Tibial artery (tissue), 4 donors: ENCODE measurements at places on chromosomes 2 and 18.

- no peak for DNase-seq
These were observed 75.9 kb upstream of the MAP4K3 start for GRCh38 chr2:39512941-39513340.

DNA sequence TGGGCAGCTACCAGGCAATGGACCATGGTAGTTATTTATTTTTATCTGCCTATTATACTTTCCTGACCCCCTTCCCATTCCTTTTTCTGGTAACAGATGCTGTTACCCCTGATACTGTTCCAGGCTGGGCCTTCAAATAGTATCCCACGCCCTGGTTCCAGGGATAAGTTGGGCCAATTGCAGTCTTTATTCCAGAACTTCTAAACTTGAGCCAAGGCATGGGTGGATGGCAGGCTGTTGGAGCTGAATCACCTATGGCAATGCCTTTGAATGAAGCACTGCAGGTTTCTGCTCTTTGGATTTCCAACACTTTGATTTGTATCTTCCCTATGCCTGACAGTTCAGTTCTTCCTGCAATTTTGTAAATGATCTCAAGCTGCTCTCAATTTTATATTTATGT is 99.2 kb upstream of the LHCGR start:
- DNase-seq: no peak

GRCh38 chr2:8693157-8693821 is 11.4 kb downstream of the ID2 start:
- no peak for DNase-seq

- DNase-seq: peak; percentile 27
These were observed 80.9 kb downstream of the NABP1 start for GRCh38 chr2:191758518-191759507.

- no peak for DNase-seq
These were observed 98.1 kb downstream of the SETBP1 start for GRCh38 chr18:44778788-44779187.

GRCh38 chr2:172792711-172793110 is 57.1 kb downstream of the RAPGEF4 start:
- DNase-seq: no peak

DNA sequence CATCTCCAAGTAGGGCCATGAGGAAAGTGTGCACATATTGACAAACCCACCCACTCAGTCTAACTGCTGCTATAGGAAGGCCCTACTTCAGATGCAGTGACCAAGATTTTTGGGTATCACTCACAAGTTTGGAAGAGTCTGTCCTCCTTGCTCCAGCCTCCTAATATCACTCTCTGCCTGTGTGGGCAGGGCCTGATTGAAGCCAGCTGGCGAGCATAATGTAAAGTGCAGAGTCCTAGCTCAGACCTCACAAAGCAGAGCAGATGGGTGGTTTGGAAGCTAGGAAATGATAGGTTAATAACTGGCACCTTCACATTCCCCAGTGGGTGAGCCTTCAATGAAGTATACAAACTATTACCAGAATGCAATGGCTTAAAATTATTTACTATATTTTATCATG is 11.2 kb upstream of the SULT1C3 start:
- DNase-seq: no peak

GRCh38 chr18:72544092-72544886 is at the start of gene CBLN2:
Gene CBLN2 (minus strand): TSS chr18:72544342. CDS start chr18:72542160, 2,182 bp downstream.
- no peak for DNase-seq

- DNase-seq: no peak
These were observed 276.6 kb downstream of the MREG start for GRCh38 chr2:215736653-215737290.

DNA sequence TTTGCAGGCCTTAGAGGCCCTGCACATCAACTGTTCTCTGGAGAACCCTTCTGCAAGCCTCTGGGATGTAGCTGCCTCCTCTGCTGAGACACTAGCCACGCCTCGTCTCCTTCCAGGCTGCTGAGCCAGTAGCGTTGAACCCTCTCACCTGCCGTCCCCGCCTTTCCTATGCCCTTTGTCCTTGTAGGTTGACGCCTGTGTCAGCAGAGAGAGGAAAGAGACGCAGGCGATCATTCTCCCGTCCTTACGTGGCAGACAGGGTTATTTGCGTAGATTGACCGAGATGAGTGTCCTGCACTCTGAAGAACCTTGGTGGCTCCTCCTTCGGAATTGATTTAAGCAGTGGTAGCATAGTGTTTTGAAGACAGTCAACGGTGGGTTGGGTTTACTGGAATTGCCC is 27.8 kb downstream of the ID2 start:
- no peak for DNase-seq

DNA sequence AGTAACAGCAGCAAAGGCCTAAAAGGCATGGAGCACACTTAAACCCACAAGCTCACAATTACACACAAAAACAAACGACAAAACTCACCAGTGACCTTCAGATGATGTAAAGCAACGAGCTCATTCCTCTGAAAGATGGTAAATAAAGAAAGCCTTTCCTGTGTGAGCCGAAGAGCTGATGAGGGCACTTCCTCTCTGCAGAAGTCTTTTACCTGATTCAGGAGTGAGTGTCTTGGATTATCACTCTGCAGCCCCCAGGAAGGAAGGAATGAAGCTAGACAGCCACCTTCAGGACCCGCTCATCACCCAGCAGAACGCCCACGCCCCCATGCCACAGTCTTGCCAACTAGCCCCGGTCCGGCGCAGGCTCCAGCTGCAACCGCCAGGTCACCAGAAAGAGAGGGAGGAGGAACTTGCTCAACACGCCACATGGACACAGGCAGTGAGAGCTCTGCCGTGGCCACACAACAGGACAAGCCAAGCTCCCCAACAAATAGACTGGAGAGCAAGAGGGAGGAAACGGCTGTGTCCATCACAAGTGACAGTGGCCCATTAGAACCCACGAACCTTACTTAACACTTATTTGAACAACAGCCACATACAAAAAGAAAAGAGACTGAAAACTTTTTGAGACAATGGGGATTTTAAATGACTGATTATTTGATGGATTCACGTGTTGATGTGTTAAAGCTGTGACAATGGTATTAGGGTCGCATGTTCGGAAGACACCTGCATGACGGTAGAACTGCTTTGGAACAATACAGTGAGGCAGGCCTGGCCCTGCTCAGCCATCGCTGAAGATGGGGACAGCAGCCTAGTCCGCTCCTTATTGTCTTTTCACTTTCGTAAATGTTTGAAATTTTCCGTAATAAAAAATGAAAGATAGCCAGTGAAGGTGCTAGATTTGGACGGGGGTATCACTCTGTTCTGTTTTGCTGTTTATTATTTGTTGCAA is 127.3 kb downstream of the HDAC4 start:
- DNase-seq: peak; percentile 13

DNA sequence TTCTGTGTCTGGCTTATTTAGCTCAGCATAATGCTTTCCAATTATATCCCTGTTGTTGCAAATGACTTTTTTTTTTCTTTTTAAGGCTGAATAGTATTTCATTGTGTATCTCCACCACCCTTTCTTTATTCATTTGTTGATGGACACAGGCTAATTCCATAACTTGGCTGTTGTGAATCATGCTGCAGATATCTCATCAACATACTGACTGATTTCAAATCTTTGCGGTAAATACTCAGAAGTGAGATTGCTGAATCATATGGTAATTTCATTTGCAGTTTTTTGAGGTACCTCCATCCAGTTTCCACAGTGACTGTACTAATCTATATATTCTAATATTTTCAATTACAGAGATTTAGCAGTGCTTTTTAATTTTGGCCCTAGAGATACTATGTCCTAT is 266.2 kb downstream of the TMX3 start:
- no peak for DNase-seq

DNA sequence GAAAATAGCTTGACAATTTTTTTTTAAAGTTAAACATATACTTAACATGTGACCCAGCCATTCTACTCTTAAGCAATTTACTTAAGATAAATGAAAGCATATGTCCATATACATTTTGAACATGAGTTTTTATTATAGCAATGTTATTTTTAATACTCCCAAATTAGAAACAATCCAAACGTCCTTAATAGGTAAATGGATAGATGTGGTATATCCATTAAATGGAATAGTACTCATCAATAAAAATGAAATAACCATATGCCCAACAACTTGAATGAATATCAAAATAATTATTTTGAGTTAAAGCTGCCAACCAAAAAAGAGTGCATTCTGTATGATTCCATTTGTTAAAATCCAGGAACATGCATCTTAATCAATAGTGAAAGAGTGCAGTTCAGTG is 29.1 kb downstream of the NCOA1 start:
- no peak for DNase-seq

DNA sequence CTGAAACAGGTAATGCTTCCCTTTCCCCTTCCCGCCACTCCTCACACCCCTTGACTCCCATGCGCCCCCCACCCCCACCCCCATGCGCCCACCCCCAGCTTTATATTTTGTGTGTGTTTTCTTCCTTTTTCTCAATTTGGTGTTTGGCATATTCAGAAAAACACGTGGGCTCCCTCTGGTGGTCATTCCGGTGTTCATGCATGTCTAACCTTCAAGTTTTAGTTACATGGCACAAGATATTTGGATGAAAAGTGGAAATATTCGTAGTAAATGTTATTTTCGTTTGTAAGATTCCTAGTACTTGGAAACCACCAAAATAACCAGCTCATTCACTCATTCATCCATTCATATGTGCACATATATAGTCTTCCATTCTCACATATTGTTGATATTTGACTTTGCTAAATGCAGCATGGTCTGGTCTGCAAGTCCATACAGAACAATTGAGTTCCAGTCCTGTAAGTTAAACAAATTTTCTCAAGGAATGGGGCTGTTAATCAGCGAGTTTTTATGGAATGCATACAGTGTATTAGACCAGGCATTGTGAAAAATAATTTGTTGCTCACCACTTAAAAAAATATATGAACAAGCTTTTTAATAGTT is 143.6 kb upstream of the MAP3K20 start:
- peak; percentile 70 for DNase-seq

DNA sequence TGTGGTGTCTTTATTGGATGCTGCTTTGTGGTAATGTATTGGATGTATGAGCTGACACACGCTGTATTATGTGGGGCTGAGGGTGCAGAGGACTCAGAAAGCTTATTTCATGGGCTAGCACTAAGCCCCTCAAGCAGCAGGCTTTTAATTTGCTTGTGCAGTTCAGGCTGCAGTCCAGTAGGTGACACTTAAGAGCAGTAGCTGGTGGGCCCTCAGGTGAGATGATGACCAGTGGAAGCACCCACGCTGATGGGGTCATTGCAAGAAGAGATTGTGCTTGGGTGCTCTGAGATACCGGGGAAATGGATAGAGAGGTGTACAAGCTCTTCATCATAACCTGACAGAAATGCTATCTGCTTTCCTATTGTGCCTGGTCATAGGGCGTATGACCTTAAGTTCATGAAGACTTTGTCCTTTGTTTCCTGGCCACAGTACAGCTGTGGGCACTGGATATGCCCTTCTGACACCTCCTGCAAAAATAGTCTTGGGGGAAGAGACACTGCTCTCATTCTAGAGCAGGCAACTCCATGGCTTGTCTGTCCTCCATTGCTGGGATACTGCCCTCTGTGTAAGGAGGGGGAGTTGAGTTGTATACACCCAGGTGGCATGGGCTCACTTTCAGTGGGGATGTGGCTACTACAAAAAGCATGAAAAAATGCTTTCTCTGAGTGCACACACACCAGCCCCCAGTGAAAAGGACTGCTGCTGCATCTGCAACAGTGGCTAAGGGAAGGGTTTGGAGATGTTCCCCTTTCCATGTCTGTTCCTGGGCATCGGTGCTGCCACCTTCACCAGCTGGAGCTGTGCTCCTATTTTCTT is 205.7 kb upstream of the ZSWIM2 start:
- DNase-seq: no peak

GRCh38 chr2:44839370-44839769 is 102.1 kb upstream of the SIX3 start:
- no peak for DNase-seq

DNA sequence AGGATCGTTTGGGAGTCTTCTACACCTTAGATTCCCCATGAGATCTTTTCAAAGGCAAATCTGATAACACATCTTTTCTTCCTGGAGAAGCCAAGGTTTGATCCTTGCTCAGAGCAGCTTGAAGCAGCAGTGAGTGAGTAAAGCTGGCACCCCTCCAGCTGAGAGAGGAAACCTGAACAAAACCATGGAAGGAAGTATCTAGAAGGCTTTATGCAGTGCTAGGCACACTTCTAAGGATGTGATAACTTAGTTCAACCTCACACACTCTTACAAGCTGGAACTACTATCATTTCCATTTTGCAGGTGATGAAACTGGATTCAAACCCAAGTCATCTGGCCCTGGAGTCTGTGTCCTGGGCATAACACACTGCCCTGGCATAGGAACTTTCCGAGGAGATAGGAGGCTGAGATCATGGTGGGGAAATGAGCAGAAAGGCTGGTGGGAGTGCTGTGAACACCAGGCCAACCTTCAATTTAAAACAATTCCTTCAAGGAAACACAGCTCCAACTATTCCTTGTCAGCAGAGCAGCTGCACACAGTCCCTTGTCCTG is 71.2 kb downstream of the CTAGE1 start:
- DNase-seq: peak; percentile 82

DNA sequence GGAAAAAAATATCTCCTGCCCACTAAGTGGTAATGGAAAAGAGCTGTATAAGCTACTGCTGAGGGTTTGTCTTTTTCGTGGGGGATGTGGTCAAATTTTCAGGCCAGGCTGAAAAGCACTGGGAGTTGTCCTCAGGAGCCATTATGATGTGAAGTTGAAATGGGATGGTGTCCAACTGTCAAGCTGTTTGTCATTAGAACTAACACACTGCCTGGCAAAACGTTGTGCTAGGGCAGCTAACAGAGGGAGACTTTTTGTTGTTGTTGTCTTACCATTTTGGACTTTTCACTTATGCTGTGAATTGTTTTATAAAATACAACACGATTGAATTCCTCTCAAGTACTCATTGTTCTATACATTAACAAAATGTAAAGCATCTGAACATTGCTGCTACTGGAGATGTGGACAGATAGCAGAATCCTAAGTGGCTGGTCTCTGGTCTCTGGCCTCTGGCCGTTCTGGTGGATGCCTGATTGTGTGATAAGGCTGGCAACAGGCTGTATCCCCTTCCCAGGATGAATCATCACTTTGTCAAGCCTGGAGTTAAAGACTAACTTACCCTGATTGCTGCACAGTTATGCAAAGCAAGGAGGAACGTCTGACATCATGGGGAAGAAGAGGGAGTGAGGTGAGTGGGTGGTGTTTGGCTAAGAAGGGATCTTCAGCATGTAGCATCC is 2.3 kb downstream of the MYO1B start:
- no peak for DNase-seq

DNA sequence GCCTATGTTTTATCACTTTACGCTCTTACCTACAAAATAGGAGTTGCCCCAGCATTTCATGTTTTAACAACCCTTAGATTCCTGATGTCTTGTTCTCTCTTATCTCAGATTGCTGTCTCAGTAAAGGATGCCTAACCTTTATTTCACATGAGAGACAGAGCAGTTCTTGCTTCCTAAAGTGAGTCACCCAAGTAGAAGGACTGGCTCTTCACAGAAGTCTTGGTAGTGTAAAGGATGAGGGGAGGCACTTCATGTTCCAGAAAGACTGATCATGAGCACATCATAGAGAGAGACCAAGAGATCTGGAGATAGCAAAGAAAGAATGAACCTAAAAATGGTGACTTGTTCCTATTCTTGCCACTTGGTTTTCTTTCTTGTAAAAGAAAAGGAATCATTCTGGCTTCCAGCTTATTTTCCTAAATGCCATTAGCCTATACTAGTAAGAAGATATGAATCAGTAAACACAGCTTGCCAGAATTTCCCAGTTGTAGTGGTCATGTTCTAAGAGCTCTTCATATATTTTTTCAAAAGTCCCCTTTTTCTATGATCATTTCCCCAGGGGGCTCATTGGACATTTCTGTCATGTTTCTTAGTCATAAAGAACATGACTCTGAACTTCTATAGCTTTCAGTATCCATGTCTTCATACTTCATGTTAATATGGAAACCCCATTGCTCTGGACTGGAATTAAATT is 54.9 kb downstream of the MAPRE2 start:
- no peak for DNase-seq

GRCh38 chr18:8559612-8560186 is 49.5 kb upstream of the RAB12 start:
- no peak for DNase-seq
